ENCODE measurements at places on chromosomes 1 and 21.

DNA sequence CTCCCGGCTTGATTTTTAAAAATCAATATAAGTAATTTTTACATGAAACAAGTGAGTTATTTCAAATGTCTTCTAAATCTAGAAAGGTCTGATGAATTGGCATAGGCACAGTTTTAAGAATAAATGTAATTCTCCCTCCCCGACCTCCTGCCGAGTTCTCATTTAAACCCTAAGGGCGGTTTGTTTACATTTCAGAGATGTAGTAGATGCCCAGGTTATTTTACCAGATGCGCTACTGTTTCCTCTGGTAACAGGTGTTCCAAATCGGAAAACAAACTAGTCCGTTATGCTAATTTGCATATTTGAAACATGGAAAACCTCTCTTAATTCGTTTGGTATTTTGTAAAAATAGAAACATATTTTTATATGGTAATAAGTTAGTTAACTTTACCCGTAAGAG, 53.8 kb upstream of the CFAP126 start:
- no peak for DNase-seq

DNA sequence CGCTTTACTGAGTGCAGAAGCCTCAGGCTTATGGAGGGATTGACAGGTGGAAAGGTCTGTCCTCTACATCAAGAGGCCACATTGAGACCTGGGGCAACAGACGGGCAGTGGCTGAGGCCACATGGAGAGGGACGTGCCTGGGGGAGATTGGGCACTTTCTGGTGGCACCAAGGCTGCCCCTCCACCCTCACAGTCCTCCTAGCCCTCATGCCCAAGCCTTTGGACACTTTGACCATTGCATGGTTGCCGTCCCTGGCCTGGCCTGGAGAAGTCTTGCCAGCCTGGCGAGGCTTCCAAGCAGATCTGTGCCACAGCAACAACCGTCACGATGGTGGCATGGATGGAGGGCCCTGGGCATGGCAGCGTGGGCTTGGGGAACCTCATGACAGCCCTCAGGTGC, 192.1 kb upstream of the VAMP3 start:
- no peak for DNase-seq

DNA sequence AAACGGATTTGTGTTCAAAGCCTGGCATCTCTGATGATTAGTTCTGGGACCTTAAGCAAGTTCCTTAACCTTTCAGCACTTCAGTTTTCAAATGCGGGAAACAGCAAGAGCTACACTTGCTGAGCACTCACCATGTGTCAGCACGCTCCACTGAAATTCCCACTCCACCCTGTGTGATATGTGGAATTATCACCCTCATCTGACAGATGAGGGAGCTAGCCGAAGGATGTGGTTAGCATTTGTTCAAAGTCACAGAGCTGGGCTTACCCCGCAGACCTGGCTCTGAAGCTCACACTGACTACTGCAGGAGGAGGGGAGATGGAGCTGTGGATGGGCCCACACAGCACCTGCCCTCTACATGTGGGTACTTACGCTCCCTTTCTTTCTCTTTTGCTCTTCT, 29.1 kb downstream of the IL12RB2 start:
- DNase-seq = no peak

DNA sequence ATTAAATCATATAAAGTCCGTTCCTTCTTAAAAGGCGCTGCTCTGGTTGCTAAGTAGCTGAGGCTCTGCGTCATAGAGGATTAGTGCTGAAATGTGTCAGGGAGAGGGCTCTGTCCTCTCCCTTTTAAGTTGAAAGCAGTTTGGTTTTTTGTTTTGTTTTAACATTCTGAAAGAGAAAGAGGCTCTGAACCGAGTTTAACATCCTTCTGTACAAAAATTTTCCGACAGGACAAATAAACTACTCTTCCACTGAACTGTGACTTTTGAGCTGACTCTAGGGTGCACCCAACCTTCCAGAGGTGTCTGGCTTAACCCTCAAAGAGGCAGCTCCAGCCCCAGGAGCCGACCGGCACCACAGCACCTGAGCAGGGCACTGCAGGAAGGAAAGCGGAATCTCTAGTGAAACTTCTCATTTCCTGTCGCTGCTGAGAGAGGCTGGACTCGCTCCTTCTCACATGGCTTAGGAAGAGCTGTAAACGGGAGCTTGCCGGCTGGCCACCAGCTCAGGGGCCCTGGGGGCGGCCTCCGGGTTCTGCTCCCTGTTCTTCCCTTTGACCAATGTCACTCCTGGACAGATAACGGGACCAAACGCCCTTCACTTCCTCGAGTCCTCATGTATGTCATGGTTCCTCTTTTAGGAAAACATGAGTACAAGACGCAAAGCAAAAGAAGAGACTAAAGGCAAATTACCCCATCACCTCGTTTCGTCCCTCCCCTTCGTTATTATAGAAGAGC, 1.2 kb downstream of the VAV3 start:
- DNase-seq = no peak

DNA sequence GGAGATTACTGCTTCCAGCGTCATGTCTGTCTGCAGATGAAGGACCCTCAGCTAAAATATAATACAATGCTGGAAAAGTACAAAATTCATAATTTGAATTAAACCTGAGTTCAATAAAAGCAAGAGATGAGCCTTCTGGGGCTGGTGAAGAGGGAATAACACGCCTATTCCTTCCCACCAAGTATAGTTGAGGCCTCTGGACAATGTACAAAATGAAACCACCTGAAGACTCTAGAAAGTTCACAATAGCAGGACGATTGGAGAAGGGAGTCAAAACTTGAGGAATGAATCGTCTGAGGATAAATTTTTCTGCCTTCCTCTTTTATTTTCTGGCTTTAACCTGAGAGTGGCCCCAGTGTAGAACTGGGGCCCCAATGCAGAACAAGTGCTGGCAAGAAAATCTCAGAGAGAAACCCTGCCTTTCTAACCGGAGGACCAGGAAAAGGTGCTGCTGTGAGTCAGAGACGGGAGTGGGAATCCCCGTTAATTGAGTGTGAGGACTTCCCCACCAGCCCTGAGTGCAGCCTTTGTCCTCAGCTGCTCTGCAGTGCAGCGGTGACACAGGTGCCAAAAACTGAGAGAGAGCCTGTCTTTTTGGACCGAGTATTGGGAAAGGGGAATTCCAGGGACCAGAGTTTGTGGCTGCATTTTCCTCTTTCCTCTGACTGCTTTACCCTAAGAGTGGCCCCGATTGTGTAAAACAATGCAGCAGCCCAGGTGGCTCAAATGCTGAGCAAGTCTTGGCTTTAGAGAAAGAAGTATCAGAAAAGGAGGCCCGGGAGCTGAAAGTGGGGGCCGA, 264.9 kb downstream of the DYRK1A start:
- no peak for DNase-seq

- DNase-seq = no peak
These were observed 5.2 kb downstream of the IRF2BP2 start for GRCh38 chr1:234604495-234605398.

- DNase-seq = peak; percentile 69
These were observed 25.4 kb downstream of the PHGDH start for GRCh38 chr1:119737040-119737682.

GRCh38 chr1:7628273-7628672, 142.8 kb upstream of the VAMP3 start:
- DNase-seq = no peak

- DNase-seq = no peak
These were observed 5.4 kb downstream of the VPS45 start for GRCh38 chr1:150072959-150073358.
